Panc1 (cell line): ENCODE measurements at places on chromosomes 12 and 14.

- H3K27me3 ChIP-seq, result no peaks in the 10 kb centered on the region
- DNase-seq, result no peak
- no peak overlapping the region for H3K4me3 ChIP-seq
- H3K4me1 ChIP-seq, result no peaks in the 10 kb centered on the region
- H3K27ac ChIP-seq, result no peak overlapping the region
- peaks cover 2% of the 10 kb centered on the region; the same call in 1 of the 2 replicates for H3K36me3 ChIP-seq
These were observed 13.6 kb downstream of the POLE start for GRCh38 chr12:132673288-132674179.

DNA sequence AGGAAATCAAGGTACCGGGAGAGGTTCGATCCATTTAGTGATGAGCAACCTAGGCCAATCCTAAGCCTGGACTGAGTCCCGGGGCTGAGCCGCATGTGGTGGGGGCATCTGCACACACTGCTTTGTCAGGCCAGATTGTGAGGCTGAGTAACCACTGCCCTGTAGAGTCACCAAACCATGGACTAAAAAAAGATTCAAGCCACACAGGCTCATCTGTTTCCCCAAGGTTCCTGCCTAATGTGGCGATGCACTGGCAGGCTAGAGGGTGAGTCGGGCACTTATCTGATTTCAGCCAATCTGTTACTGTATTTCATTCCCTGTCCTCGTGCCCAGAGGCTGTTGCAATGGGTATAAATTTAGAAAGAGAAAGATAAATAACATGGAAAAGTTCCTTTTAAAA, 140.8 kb downstream of the TTC7B start:
- H3K36me3 ChIP-seq, result no peaks in the 10 kb centered on the region
- H3K27ac ChIP-seq, result no peak overlapping the region

DNA sequence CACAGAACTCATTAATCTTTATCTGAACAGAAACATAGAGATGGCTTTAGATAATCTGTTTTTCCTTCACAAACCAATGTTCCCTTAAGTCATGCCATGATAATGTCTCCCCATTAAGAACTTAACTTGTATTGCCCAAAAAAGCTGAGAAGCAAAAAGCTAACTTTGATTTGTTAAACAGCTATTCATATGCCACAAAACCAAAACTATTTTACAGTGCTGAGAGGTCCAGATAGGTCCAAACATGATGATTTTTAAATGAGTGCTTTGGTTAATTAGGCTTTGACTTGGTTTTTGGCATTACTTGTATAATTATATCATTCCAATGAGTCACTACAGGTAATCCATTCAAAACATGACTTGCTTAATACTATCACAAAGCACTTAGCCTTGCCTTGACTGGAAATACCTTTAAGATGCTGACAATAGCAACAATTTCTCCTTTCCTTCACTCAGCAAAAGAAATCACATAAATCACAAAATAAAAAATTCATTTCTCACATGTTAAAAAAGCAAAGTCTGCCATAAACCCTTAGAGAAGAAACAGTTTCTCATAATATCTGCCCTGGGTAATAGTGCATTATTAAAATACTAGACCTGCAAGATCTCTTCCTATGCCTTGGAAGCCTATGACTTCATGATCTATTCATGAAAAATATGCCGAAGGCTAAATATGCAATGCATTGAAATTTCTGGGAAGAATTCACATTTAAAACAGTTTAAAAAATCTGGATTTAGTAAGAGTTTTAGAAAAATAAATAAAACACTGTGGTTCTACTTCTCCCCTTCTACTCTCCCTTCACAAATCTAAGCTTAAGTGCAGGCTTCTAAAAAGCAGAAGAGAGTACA, 52.0 kb upstream of the SAV1 start:
- H3K27me3 ChIP-seq, result no peaks in the 10 kb centered on the region
- H3K4me1 ChIP-seq, result no peaks in the 10 kb centered on the region
- DNase-seq, result no peak
- H3K36me3 ChIP-seq, result 0 out of 2 replicates have a peak, but pooled peaks cover 4% of the 10 kb centered on the region

GRCh38 chr12:20493934-20494333, 125.6 kb downstream of the PDE3A start:
- no peaks in the 10 kb centered on the region for H3K36me3 ChIP-seq
- DNase-seq, result no peak
- no peaks in the 10 kb centered on the region for H3K4me1 ChIP-seq
- H3K27ac ChIP-seq, result no peak overlapping the region

DNA sequence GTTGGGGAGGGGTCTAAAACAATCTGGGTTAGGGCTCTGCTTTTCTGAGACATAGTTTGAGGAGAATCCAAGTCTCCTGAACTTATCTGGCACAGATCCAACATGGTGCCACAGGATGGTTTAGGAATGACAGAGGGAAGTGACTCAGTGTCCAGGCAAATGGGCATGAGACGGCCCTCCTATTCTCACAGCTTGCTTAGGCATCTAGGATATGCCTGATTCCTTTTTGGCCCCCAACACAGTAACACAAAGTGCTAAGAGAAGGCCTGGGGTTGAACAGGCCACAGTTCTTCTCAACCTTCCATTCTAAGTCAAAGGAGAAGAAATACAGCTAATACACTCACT, 117.7 kb downstream of the ZFP36L1 start:
- H3K36me3 ChIP-seq, result no peaks in the 10 kb centered on the region
- H3K4me1 ChIP-seq, result no peaks in the 10 kb centered on the region
- no peak overlapping the region for H3K27ac ChIP-seq
- no peaks in the 10 kb centered on the region for H3K27me3 ChIP-seq
- no peak overlapping the region for H3K4me3 ChIP-seq

DNA sequence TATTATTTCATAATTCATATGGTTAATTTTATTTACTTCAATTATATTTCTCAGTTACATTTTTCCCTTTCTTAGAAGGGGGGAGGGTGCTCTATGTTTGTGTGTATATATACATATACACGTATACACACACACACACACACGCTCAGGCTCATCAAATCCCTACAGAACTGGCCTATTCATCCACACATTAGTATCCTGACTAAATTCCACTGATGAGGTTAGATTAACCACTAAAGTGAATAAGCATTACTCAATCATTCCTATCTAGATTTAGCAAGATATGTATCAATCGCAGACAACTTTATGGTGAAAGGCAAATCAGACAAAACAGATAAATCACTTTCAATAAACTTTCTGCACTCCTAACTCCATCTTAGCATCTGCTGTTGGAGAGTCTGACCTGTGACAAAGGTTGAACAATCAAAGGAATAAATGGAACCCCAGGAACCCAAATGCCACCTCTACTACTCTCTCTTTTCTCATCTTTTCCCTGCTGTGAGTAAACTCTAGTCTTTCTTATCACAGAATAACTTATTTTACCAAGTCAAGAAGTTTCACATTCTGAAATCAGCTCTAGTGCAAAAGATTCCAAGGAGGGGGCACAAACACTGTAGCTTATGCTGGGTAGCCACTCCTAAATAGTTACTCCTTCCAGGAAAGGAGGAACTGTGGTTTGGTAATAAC, 67.6 kb downstream of the RALGAPA1 start:
- no peaks in the 10 kb centered on the region for H3K27me3 ChIP-seq
- no peak overlapping the region for H3K4me3 ChIP-seq
- no peak for DNase-seq
- H3K4me1 ChIP-seq, result no peaks in the 10 kb centered on the region
- peaks cover 4% of the 10 kb centered on the region; the same call in 1 of the 2 replicates for H3K36me3 ChIP-seq

DNA sequence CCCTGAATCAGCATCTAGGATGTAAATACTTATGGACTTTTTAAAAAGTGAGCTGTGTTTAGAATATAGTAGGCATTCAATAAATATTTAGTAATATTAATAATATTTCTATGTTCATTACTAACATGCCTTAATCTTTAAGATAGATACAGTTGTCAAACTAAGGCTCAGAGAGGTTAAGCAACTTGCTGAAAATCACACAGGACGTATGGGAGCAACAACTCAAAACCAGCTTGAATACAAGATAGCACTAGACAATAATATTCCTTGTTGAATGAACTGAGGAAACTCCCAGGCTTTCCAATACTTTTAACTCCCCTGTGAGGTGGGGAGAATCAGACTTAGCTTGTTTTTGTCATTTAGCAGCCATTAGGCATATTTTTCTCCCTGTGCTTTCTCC, 45.3 kb downstream of the LLPH start:
- H3K4me3 ChIP-seq, result no peak overlapping the region
- H3K36me3 ChIP-seq, result no peaks in the 10 kb centered on the region
- peaks cover 10% of the 10 kb centered on the region; the same call in 1 of the 2 replicates for H3K4me1 ChIP-seq
- no peaks in the 10 kb centered on the region for H3K27me3 ChIP-seq
- peak overlapping the region; percentile 69; the same call in 1 of the 2 replicates for H3K27ac ChIP-seq
